Stimulated activated CD4-positive, alpha-beta T cell treated with anti-CD3 and anti-CD28 coated beads, Interleukin-1b, Interleukin-23, amount 100 ng/mL, for 1 hour (primary cell): ENCODE measurements at places on chromosomes 7 and 10.

GRCh38 chr10:74973741-74974392 is 137.6 kb upstream of the SAMD8 start:
- DNase-seq: no peak

GRCh38 chr10:6348096-6348874 is 145.6 kb downstream of the PFKFB3 start:
- DNase-seq: peak; percentile 50

DNA sequence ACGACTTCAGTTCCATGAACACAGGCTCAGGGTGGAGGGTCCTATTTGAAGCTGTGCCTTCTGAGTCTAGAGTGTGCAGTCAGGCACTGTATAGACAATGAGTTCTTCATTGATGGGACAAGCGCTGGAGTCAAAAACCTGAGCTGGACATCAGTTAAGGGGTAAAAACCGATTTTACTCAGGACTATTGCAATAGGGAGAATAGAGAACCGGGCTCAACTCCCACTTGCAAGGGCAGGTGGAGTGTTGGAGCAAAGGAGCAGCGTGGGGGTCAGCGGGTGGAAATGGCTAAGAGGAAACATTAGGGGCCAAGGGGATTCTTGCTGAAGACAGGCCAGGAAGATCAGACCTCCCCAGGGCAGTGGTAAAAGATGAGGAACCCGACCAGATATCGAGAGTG is 28.5 kb downstream of the PRLHR start:
- DNase-seq: no peak

GRCh38 chr7:142476077-142476476 is 218.2 kb upstream of the PRSS58 start:
- no peak for DNase-seq

GRCh38 chr10:11595395-11595692 is 16.1 kb downstream of the USP6NL start:
- DNase-seq: no peak

GRCh38 chr10:114370199-114370598 is 34.1 kb downstream of the AFAP1L2 start:
- no peak for DNase-seq

GRCh38 chr7:73354196-73354595 is 26.2 kb downstream of the FKBP6 start:
- no peak for DNase-seq

- DNase-seq: no peak
Observed at GRCh38 chr10:33271969-33272583, 62.4 kb downstream of the NRP1 start.

DNA sequence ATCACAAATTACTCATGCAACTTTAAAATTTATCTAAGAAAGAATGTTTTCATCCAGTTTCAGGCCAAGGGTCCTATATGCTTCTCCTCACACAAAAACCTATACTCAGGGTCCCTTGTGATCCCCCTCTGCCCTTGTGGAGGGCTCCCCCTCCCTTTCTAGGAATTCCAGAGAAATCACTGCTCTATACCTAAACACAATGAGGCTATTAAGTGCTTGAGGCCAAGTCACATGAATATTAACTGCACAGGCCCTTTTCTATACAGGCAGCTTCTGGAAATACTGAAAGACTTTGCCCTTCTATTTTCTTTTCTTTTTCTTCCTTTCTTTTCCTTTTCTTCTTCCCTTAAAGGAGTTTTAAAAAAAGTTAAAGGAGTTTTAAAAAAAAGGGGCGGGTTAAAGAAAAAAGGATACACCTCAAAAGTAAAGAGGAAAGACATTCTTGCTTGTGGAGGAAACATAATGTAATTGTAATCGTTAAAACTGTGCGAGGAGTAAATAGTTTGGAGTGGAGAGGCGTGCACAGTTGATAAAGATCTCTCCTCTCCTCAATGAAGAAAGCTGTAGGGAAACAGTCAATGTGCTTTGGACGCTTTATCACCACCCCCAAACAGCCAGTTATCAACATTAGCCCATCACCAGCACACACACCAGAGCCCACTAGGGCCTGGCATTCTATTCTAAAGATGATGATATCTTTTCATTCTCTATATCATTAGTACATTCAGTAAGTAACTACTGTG is 16.4 kb downstream of the GRB10 start:
- DNase-seq: no peak

- DNase-seq: no peak
Observed at GRCh38 chr10:101683276-101683675, 11.7 kb downstream of the FBXW4 start.

DNA sequence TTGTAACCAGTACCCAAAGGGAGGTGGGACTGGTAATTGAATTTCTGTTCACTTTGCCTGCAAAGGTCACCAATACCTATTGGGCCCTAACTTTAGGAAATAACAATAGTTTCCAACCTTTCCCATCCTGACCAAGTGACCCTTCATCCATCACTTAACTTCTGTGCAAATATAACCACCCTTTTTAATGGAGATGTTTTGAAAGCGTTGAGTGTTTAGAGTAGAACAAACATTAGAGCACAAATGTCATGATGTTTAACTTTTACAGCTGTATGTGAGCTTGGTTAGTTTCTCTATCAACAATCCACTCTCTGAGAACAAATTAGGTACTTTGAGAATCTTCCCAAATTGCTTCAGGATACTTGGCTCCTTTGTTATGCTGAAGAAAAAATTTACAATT is 66.4 kb downstream of the MET start:
- no peak for DNase-seq
